ENCODE measurements at places on chromosomes 5 and 9. TPM values are rescaled to one million over a fixed set of nuclear protein-coding genes. Genes with fewer than 3 reads are reported as not detected.

DNA sequence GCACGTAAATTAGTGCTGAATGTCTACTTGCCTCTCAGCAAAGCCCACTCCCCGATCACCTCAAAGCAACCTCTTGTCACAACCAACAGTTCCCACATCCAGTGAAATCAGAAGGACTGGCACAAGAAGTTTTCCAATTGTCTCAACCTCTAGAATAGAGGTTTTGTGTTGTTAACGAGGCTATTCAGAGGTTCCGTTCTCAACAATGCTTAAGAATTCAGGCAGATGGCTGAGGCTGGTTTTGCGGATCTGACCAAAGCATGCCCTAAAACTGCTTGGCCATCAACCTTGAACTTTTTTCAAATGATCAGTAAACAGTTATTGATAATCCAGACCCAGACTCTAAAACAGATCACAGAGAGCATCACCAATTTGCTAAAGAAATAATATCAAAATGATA lies 52.9 kb downstream of the MAPKAP1 start:
- H3K27ac ChIP-seq, result no peak overlapping the region
- peaks cover 30% of the 10 kb centered on the region for H3K36me3 ChIP-seq
- H3K4me1 ChIP-seq, result peaks cover 43% of the 10 kb centered on the region
- no peak for DNase-seq

Gene CAST
- total RNA-seq, result 124 TPM

GRCh38 chr5:40224421-40224820 lies 455.3 kb upstream of the PTGER4 start:
- H3K27me3 ChIP-seq, result no peaks in the 10 kb centered on the region
- DNase-seq, result no peak
- H3K36me3 ChIP-seq, result peaks cover 2% of the 10 kb centered on the region
- H3K4me3 ChIP-seq, result peak overlapping the region; percentile 14
- H3K4me1 ChIP-seq, result peaks cover 51% of the 10 kb centered on the region

DNA sequence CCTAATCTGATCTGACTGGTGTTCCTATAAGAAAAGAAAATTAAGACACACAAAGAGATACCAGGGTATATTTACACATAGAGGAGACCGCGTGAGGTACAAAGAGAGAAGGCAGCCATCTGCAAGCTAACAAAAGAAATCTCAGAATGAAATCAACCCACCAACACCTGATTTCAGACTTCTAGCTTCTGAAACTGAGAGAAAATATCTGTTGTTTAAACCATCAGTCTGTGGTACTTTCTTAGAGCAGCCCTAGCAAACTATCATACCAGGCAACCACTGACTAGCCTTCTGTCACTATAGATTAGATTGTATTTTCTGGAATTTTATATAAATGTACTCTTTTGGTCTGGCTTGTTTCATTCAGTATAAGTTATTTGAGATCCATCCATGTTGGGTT lies 779.3 kb upstream of the ACO1 start:
- no peaks in the 10 kb centered on the region for H3K4me1 ChIP-seq
- H3K36me3 ChIP-seq, result no peaks in the 10 kb centered on the region
- H3K4me3 ChIP-seq, result no peak overlapping the region
- H3K27ac ChIP-seq, result no peak overlapping the region

DNA sequence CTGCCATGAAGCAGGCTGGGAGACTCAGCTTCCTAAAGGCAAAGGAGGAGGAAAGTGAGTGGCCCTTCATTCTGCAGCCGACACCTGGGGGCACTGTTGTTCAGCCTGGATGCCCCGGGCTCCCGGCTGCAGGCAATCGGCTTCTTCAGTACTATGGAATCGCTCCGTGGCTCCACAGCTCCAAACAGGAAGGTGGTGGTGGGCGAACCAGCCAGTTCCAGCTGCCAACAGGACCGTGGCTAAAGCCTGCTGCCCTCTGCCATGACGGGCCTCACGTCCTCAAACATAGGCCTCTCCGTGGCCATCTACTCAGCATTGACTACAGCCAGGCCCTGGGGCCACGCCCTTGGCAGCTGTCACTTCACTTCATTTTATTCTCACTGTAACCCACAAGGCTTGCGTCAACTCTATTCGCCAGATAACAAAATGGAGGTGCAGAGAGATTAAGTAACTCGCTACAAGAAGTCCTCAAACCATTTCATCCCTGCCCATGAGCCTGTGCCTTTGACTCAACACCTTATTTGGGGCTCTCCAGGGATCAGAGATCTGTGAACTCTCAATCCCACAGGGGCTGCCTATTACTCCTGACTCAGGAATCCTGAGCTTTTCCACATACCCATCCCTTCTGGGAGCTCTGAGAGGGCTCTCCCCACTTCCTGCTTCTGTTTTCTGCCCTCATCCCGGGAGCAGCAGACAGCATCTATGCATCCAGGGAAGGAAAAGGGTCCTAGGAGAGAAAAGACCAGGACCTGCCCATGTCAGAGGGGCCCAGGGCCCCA lies 38.0 kb downstream of the PAX5 start:
- no peak overlapping the region for H3K27ac ChIP-seq
- no peaks in the 10 kb centered on the region for H3K4me1 ChIP-seq
- peak; percentile 71 for DNase-seq

GRCh38 chr9:33162721-33163311 lies 4.3 kb downstream of the B4GALT1 start:
- H3K4me1 ChIP-seq, result peaks cover 74% of the 10 kb centered on the region
- no peak for DNase-seq
- H3K4me3 ChIP-seq, result no peak overlapping the region

DNA sequence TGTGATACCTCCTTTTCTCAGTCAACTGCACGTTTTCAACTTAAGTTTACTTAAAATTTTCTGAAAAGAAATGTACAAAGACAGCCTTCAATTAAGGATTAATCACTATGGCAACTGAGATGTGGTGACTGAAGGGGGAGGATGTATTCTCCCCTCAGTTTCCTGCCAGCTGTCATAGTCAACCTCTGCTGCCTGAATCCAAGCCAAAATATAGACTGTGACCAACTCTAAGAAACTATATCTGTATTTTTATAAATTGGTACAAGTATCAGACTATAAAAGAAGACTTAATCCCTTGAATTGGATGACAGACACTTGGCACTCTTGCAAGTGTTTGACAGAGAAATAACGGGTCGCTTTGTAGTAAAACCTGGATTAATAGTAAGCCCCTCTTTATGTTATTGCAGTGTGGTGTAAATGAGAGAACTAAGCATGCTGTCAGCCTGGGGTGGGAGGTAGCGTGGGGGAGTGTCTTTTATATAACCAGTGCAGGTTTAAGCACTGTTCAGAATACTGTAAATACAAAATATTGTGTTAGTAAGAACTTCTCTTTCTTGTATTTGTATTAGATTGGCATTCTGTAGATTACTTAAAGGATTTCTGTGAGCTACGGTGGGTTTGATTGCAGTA lies 106.4 kb downstream of the ERCC6L2 start:
- H3K27ac ChIP-seq, result peak overlapping the region; percentile 27
- peaks cover 46% of the 10 kb centered on the region for H3K36me3 ChIP-seq
- peaks cover 25% of the 10 kb centered on the region for H3K4me1 ChIP-seq
- peak; percentile 29 for DNase-seq
- H3K27me3 ChIP-seq, result no peaks in the 10 kb centered on the region
- H3K4me3 ChIP-seq, result no peak overlapping the region

DNA sequence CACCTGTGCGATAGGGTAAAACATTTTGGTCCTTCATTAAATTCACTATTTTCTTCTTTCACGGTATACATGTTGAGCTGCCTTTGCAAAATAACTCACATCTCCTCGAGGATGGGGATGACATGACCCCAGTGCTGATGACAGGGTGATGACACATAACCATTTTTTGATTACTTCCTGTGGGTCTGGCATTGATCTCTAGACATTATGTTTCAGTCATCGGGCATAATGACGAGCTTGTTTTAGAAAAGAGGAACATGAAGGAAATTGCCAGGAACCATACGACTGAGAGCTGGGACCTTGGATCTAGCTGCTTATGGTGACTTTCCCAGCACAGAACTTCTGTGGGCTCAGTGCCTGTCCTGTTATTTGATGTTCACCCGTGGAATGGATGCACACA lies 25.2 kb downstream of the COL5A1 start:
- no peaks in the 10 kb centered on the region for H3K36me3 ChIP-seq
- H3K4me3 ChIP-seq, result no peak overlapping the region

GRCh38 chr5:73792687-73793320 lies 166.8 kb downstream of the ARHGEF28 start:
- peak; percentile 82 for DNase-seq
- no peak overlapping the region for H3K4me3 ChIP-seq
- peaks cover 3% of the 10 kb centered on the region for H3K4me1 ChIP-seq
- peaks cover 20% of the 10 kb centered on the region for H3K27me3 ChIP-seq
- H3K36me3 ChIP-seq, result no peaks in the 10 kb centered on the region

GRCh38 chr5:76204713-76205112 lies 121.5 kb downstream of the SV2C start:
- no peak overlapping the region for H3K4me3 ChIP-seq
- H3K4me1 ChIP-seq, result no peaks in the 10 kb centered on the region
- H3K27ac ChIP-seq, result no peak overlapping the region
- no peaks in the 10 kb centered on the region for H3K36me3 ChIP-seq

DNA sequence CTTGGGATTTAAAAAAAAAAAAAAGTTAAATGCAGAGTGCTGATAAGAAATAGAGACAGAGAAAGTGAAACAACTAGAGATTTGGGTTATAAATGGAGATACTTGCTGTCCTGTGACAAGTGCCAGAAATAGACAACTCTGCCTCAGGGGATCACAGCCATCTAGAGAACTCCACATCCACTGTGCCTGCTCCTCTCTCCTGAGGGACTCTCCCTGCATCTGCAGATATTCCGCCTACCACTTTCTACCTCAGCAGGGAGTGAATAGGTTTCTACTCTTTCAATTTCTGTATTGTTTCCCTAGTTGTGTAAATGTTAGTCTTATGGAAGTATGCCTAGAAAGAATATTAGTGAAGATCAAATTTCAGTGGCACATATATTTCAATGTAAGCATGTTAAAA lies 307.2 kb downstream of the HTR1A start:
- DNase-seq, result no peak
- no peaks in the 10 kb centered on the region for H3K27me3 ChIP-seq
- no peak overlapping the region for H3K27ac ChIP-seq
- H3K36me3 ChIP-seq, result no peaks in the 10 kb centered on the region

Gene TLX3
- total RNA-seq, result not detected

GRCh38 chr9:68507130-68507805 lies 33.4 kb downstream of the TMEM252 start:
- H3K4me3 ChIP-seq, result no peak overlapping the region
- no peak for DNase-seq
- H3K4me1 ChIP-seq, result no peaks in the 10 kb centered on the region
- H3K36me3 ChIP-seq, result no peaks in the 10 kb centered on the region
- H3K27ac ChIP-seq, result no peak overlapping the region

- no peaks in the 10 kb centered on the region for H3K27me3 ChIP-seq
- peaks cover 39% of the 10 kb centered on the region for H3K4me1 ChIP-seq
- DNase-seq, result no peak
- peaks cover 2% of the 10 kb centered on the region for H3K36me3 ChIP-seq
Measured at GRCh38 chr5:55036477-55036876, 12.4 kb downstream of the GZMK start.

GRCh38 chr5:107860044-107860443 lies 189.3 kb upstream of the EFNA5 start:
- no peak overlapping the region for H3K4me3 ChIP-seq
- H3K27me3 ChIP-seq, result no peaks in the 10 kb centered on the region
- peaks cover 1% of the 10 kb centered on the region for H3K36me3 ChIP-seq
- no peak overlapping the region for H3K27ac ChIP-seq

Gene CDC23
- total RNA-seq, result 43.8 TPM

Gene KCNN2
- total RNA-seq, result not detected

DNA sequence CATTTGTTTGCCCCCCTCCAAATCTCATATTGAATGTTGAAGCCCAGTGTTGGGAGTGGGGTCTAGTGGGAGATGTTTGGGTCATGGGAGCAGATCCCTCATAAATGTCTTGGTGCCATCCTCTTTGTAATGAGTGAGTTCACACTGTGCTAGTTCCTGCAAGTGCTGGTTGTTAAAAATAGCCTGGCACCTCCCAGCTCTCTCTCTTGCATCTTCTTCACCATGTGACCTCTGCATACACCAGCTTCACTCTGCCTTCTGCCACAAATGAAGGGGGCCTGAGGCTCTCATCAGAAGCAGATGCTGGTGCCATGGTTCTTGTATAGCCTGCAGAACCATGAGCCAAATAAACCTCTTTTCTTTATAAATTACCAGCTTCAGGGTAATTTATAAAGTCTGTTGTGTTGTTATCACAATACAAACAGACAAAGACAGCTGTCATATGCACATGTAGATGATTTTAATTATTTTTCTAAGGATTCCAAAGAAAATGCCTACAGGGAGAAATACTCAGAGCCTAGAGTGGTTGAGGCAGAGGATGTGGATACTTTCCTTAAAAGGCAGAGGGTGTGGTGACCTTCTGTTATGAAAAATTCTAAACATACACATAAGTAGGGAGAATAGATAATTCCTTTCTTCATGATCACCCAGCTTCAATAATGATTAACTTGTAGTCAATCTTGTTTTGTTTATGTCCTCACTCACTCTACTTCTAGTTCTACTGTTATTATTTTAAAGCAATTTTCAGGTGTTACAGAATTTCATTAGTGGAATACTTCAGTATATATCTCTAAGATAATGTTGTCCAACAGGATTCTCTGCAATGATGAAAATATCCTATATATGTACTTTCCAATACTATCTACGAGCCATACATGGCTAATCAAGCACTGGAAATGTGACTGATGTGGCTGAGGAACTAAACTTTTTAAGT lies 75.1 kb upstream of the RANBP6 start:
- no peak overlapping the region for H3K4me3 ChIP-seq
- H3K4me1 ChIP-seq, result no peaks in the 10 kb centered on the region
- DNase-seq, result no peak
- H3K27me3 ChIP-seq, result peaks cover 2% of the 10 kb centered on the region
- no peak overlapping the region for H3K27ac ChIP-seq

Gene PCDHGB1
- not detected for total RNA-seq

Measured in activated CD8-positive, alpha-beta T cell treated with anti-CD3 and anti-CD28 coated beads for 36 hours (primary cell).